ENCODE measurements at places on chromosomes 4 and X. TPM values are rescaled to one million over a fixed set of nuclear protein-coding genes. Genes with fewer than 3 reads are reported as not detected.

CXCL9 gene
- total RNA-seq = not detected

SUPT20HL2 gene
- not detected for total RNA-seq

LINC00632 gene
- 107 TPM for total RNA-seq

FOXR2 gene
- not detected for total RNA-seq

LDB2 gene
- 31.5 TPM for total RNA-seq

SSX4 gene
- not detected for total RNA-seq

ETDB gene
- not detected for total RNA-seq

SSX1 gene
- total RNA-seq = not detected

SHROOM3 gene
- total RNA-seq = 32.1 TPM

GPR143 gene
- total RNA-seq = 4.7 TPM

NXF2B gene
- 0.64 TPM for total RNA-seq

GPM6B gene
- 17.3 TPM for total RNA-seq

GNRHR gene
- not detected for total RNA-seq

PCDH19 gene
- total RNA-seq = 122 TPM

BLTP1 gene
- total RNA-seq = 41.2 TPM

PSMD10 gene
- total RNA-seq = 96.8 TPM

XG gene
- 0.55 TPM for total RNA-seq

KCND1 gene
- total RNA-seq = 3.0 TPM

MAGEA10 gene
- total RNA-seq = not detected

HSFX3 gene
- not detected for total RNA-seq

PARM1 gene
- total RNA-seq = 17.9 TPM

XAGE2 gene
- not detected for total RNA-seq

CLCN3 gene
- 45.9 TPM for total RNA-seq

CCDC120 gene
- 48.6 TPM for total RNA-seq

CT45A1 gene
- not detected for total RNA-seq

AIFM1 gene
- 51.9 TPM for total RNA-seq

LGI2 gene
- 1.1 TPM for total RNA-seq

F8A3 gene
- total RNA-seq = 4.0 TPM

TGIF2LX gene
- not detected for total RNA-seq

REST gene
- total RNA-seq = 48.5 TPM

TKTL1 gene
- total RNA-seq = 0.56 TPM

CSAG3 gene
- 0.40 TPM for total RNA-seq

ZNF157 gene
- total RNA-seq = 0.58 TPM

CRLF2 gene
- total RNA-seq = not detected

PPP2R2C gene
- total RNA-seq = 10.8 TPM

RIBC1 gene
- total RNA-seq = 2.7 TPM
